ENCODE measurements at places on chromosomes 5 and 9.

DNA sequence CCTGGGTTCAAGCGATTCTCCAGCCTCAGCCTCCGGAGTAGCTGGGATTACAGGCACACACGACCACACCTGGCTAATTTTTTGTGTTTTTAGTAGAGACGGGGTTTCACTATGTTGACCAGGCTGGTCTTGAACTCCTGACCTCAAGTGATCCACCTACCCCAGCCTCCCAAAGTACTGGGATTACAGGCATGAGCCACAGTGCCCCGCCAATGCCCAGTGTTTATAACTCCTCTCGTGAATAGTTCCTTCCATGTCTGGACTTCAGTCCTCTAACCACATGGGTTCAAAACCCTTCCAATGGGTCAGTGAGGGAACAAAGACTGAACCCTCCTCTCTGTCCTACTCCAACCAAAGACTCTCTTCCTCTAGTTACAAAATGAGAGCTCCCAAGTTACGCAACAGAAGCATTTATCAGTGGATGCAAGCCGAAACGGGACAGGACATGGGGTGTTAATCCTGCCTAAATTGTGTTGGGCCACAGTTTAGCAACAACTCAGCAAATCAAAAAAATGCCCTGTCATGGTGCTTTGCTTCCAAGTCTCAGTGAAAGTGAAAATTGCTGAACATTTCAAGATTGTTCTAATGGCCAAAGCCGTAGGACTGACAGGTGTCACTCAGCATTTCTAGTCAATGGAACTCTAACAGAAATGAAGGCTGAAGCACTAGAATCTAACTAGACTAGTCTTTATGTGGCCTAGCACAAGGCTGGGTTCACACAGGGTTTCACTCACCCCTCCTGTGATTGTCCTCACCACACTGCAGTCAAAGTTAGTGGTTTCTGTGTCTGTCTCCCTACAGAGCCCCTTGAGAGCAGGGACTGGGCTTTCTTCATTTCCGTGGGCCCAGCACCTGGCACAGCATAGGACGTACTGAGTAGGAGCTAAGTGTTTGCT is 3.2 kb upstream of the TMEM245 start:
- no peak for DNase-seq

DNA sequence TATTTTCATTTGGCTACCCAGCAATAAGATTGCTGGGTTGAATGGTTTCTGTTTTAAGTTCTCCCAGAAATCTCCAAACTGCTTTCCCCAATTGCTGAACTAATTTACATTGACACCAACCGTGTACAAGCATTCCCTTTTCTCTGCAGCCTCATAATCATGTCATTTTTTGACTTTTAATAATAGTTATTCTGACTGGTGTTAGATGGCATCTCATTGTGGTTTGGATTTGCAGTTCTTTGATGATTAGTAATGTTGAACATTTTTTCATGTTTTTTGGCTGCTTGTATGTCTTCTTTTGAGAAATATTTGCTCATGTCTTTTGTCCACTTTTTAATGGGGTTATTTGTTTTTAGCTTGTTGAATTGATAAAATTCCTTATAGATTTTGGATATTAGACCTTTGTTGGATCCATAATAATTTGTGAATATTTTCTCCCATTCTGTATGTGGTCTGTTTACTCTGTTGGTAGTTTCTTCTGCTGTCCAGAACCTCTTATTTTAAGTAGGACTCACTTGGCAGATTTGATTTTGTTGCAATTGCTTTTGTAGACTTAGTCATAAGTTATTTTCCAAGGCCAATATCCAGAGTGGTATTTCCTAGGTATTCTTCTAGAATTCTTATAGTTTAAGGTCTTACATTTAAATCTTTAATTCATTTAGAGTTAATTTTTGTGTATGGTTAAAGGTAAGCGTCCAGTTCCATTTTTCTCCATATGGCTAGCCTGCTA is 793.7 kb downstream of the BRINP1 start:
- DNase-seq: no peak

DNA sequence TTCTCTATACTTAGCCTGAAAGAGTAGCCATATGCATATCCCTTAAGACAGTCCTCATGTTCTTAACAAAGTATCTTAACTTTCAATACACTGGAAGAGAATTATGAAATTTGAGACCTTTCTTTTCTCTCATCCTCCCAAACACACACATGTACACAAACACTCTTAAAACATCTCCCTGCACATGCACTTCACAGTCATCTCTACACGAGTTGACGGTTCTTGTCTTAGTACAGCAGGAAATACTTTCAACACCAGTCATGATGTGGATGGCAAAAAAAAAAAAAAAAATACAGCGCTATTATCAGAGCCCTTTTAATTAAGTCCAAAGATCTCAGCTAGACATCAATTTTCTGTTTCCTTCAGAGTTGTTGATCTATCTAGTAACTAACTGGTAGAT is 43.6 kb upstream of the PCSK1 start:
- DNase-seq: no peak

GRCh38 chr5:15683332-15683731 is 183.4 kb downstream of the FBXL7 start:
- DNase-seq: no peak

DNA sequence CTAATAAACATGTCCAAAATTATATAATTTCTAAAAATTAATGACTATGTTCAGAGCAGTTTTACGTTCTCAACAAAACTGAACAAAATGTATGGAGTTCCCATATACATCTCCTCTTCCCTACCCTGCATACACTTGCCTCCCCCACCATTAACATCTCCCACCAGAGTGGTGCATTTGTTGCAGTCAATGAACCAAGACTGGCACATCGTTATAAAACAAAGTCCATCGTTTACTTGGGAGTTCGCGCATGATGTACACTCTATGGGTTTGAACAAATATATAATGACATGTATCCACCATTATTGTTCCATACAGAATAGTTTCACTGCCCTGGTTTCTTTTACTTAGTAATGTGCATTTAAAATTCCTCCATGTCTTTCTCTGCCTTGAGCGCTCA is 130.1 kb downstream of the APBA1 start:
- no peak for DNase-seq

DNA sequence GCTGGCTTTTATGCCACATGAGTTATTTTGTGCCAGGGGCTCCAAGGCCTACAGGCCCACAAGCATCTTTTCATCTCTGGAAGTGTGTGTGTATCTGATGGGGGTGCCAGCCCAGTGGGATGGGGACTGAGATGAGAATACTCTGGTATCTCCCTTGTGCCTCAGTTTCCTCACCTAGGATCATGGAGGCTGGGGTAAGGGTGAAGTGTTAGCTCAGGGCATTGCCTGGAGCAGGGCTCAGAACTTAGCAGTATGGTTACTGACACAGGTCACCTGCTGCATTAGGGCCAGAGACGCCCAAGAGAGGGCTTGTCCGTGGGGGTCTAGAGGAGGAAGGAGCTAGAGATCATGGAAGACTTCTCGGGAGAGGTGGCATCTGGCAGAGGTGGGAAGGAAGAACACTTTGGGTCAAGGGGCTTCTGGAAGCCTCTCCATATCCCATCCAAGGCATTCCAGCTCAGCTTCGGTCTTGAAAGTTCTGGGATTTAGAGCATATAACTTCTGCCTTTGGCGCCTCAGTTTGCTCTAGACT is 742 bp upstream of the WNK2 start:
- DNase-seq: no peak

GRCh38 chr9:134405527-134405926 is 79.3 kb downstream of the RXRA start:
- no peak for DNase-seq

DNA sequence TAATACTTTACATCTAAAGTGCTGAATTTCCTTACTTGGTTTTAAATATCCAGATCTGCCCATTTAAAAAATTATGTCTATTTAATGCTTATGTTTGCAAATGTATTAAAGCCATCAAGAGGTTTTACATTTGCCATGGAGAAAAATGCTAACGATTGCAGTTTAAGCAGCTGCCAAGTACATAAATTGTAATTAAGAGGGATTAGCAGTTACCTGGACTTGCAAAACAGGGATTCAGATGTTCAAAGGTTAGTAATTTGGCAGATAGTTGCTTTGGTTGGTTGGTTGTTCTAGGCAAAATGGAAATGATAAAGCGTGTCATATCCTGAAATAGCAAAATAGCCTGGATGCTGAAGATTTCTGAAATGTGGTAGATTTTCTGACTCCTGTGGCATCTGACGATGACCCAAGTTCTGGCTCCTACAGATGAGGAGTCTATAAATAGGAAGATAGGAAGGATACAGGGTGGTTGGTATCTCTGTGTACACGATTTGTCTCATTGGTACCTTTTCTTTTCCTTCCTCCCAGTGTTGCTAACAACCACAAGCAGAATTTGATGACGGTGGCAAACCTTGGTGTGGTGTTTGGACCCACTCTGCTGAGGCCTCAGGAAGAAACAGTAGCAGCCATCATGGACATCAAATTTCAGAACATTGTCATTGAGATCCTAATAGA is 282.9 kb downstream of the NR3C1 start:
- DNase-seq: no peak

- no peak for DNase-seq
Observed at GRCh38 chr9:107999890-108000289, 510.3 kb upstream of the KLF4 start.
